ENCODE measurements at places on chromosomes 3 and 15.

DNA sequence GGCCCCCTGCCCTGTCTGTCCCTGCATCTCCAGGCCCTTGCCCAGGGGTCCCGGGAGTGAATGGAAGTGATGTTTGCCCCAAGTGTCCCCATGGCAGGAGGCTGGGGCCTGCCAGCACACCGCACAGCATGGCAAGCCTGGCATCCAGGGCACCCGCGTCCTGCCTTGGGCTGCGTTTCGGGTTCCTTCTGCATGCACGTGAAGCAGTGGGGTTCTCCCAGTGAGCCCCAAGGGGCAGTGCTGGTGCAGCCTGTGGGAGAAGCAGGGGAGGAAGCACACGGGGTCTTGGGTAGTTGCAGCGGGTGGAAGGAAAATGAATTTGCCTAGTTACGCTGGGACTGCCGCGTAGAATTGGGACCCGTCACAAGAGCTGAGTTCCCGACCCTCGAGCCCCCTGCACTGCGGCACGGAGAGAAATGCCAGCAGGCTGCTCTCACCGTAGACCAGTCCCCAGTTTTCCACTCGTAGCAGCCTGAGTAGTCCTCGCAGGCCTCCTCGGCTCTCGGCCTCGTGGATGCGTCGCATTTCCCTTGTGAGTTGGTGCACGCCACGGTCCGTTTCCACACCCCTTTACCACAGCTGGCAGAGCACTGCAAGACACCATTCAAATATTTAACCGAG lies 259.5 kb upstream of the LYSMD4 start:
- DNase-seq, result no peak

- DNase-seq, result no peak
Measured at GRCh38 chr3:148815316-148816110, 12.1 kb upstream of the CPB1 start.

GRCh38 chr15:85563328-85563727 lies 182.9 kb downstream of the AKAP13 start:
- no peak for DNase-seq

- no peak for DNase-seq
Measured at GRCh38 chr3:72352176-72352575, 496.1 kb downstream of the SHQ1 start.

DNA sequence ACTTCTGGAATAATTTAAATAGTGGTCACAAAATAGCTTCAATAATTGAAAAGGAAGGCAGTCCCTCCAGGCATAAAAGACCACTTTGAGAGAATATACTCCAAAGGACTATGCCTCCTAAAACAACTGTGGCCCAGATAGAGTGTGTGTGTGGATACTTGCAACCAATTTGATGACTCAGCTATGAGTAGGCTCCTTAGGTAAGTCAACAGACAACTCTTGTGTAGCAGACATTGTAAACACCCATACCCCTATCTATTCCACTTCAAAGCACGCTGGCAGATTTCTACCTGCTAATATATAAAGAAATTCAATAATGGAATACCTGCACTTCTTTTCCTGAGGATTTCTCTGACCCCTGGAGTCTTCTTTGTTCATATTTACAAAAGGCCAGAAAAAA lies 254.5 kb downstream of the NEK10 start:
- no peak for DNase-seq
